ENCODE measurements at places on chromosomes 16 and 17.

- no peak for DNase-seq
These were observed 18.1 kb downstream of the MAP3K14 start for GRCh38 chr17:45298546-45299285.

DNA sequence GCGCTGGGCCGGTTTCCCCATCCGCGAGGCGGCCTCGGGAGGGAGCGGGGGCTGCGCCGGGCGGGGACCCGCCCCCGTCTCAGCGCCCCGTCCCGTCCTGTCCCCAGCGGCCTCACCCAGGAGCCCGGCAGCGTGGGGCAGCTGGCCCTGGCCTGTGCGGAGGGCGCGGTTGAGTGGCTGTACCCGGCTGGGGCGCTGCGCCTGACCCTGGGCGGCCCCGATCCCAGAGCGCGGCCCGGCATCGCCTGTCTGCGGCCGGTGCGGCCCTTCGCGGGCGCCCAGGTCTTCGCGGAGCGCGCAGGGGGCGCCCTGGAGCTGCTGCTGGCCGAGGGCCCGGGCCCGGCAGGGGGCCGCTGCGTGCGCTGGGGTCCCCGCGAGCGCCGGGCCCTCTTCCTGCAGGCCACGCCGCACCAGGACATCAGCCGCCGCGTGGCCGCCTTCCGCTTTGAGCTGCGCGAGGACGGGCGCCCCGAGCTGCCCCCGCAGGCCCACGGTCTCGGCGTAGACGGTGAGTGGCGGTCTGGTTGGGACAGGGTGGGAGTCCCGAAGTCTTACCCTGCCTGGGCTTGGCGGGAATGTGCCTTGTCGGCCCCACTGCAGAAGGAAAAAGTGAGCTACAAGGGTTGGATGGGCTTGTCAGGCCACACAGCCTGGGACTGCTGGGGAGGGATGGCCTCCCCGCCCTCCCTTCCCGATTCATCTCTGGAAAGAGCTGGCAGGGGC, 720 bp downstream of the METRN start:
- peak; percentile 21 for DNase-seq

DNA sequence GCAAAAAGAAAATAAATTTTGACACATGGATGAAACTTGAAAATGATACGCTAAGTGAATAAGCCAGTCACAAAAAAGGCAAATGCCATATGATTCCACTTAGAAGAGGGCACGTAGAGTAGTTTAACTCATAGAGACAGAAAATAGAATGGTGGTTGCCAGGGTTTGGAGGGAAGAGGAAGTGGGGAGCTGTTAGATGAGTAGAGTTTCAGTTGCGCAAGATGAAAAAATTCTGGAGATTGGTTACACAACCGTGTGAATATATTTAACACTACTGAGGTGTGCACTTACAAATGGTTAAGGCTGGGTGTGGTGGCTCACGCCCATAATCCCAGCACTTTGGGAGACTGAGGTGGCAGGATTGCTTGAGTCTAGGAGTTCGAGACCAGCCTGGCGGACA, 93.4 kb upstream of the TMEM132E start:
- DNase-seq: no peak

GRCh38 chr17:60095381-60095780, 16.7 kb upstream of the HEATR6 start:
- no peak for DNase-seq

DNA sequence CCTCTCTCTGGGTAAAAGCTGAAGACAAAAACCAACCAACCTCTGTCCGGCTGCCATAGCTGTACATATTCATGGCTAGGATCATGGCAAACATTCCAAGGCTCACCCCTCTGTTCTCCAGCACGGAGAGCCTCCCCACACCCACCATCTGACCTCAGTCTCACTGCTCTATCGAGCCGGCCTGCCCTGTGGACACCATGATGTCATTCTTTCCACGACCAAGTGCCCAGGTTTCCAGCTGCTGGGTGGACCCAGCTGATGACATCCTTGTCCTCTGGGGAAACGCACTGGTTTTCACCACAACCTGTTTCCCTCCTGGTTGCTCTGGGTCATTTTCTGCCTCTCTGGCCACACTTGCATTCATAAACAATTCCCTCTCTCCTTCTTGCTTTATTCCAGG, 67.7 kb downstream of the NDEL1 start:
- no peak for DNase-seq

DNA sequence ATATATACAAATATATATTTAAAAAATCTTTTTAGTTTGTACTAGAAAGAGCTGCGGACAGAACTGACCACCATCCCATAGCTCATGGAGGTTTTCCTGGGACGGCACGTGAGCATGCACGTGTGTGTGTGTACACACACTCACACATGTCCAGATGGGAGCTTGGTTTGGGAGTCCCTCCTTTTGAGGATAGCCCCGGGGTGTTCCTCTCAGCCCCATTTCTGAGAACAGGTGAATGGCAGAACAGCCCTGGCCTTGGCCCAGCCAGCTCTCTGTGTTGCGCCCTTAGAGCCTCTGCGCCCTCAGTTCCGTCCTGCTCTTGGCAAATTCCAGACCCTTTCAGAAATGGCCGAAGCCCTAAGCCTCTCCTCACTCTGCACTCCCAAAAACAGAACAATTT, 70.1 kb downstream of the AMFR start:
- DNase-seq: no peak

All from NCI-H2171 (cell line).